Stimulated activated CD8-positive, alpha-beta memory T cell treated with anti-CD3 and anti-CD28 coated beads, Interleukin-4, amount 100 ng/mL, for 24 hours (primary cell): ENCODE measurements at places on chromosomes 4 and X.

DNA sequence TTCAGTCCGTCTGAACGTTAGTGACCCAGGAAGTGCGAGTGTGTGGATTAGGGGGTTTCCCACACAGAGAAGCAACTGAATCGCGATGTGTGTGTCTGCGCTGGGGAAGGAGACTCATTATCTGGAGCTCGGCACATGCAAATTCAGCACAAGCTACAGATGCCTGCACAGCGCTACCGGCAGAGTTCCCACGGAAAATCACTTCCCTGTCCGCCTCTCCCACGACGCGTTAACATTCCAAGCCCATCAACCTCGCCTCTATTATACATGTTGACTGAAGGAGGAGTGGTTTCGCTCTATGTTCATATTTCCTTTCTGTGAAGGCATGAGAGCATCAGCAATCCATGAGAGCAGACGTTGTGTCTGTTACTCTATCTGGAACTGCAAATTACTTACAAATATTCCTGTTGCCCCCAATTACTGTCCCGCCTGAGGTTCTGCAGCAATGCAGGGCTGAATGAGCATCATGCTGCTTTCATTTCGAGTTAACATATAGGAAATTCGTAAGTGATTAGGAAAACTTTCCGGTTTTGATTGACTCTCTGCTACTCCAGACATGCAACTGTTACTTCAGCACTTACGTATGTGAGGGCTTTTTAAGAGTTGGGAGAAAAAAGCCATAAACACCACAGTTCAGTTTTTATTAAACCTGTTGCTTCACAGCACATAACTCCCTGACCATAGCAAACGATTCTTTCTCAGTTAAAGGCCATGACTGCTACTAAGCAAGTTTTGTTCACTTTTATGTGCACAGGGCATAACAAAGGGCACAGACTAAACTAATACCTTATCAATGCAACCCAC, 15.0 kb upstream of the MTNR1A start:
- DNase-seq: no peak

GRCh38 chr4:41323706-41324105, 67.0 kb downstream of the UCHL1 start:
- no peak for DNase-seq

DNA sequence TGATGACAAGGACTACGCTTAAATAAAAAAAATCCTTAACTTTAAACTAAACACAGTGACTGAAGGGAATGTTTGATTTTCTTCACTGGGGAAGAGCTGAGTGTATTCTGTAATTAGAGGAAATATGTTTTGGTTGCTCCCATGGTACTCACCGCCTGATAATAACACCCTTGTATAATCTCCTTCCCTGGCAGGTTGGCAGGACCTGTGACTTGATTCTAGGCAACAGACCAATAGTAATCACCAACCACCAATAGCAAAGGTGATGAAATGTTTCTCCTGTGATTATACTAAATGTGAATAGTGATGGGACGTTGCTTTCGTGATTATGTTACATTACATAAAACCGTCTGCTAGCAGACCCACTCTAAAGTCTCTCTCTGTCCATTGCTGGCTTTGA, 536.8 kb upstream of the CPEB2 start:
- no peak for DNase-seq

DNA sequence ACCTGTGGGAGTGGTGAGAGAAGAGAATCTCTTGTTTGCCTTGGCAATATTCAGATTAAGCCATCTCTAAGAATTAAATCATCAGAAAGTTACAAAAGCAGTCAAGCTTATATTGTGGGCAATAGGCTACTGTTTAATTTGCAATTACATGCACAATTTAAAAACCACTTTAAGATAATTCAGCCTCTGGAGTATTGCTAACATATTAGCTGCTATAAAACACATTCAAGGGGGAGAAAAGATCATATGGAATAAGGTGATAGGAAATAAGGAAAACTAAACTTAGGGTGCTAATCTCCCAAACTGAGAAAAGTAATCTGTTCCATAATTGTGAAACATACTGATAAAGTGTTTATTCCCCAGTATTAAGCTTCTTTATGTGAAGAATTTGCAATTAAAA, 103.9 kb downstream of the ARAP2 start:
- DNase-seq: no peak

DNA sequence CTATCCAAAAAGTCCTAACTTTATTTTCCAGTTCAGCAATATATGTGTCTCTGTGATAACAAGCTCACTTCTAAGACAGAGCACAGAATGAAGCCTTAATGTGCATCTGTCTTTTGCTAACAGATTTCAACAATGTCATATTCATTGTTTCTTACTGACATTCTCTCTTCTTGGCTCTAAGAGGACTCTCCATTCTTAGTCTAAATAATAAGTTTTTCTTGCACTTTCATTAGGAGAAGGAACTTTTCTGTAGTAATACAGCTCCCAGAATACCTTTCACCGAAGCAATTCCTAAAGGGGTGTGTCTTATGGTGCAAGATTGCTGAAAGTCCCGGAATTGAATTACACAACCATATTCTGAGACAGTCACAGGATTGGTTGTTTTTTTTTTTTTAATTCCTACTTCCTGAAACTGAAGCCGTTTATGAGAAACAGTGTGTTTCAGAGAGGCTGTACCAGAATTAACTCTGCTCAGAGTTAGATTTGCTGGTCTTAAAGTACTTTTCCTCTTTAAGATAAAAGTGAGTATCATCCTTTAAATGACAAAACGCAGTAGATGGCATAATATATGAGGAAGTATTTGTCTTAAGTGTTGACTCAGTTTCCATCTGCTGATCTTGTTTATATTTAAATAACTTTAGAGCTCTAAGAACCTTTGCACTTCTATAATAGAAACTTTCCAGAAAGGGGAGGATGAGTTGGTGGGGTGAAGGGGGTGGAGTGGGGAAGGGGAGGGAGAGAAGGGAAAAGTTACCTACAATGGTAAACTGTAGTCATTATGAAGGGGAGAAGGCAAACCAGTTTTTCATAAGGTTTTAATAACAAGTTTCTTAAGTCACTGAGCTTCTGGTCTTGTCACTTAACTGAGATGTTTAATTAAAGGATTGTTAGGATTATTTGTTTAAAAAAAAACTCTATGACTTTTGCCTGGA, at the start of gene ALPK1:
TSS of gene ALPK1 (plus strand) at position 421 of the 932 bp plus-strand sequence.
- no peak for DNase-seq

DNA sequence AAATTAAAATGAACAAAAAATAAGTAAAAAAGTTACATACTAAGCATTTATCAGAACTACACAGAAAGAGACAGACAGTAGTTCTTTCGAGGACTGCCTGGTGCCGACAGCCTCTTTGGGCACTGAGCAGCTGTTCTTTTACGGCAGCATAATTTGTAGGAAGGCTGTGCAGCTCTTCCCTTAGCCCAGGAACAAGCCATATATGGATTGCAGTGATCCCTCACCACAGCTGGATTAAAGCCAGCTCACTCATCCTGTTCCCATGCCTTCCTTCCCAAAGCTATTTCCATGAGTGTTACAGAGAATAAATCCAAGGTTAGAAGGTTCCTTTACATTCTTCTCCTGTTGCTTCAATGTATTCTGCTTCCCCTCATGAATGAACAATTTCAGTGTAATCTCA, 71.7 kb downstream of the DDX60L start:
- DNase-seq: no peak

- no peak for DNase-seq
Observed at GRCh38 chrX:30253257-30253656, 6.3 kb downstream of the MAGEB1 start.

- no peak for DNase-seq
Observed at GRCh38 chrX:22315151-22315550, 42.4 kb downstream of the CBLL2 start.

- DNase-seq: no peak
Observed at GRCh38 chr4:128810331-128810870, 901 bp downstream of the JADE1 start.

DNA sequence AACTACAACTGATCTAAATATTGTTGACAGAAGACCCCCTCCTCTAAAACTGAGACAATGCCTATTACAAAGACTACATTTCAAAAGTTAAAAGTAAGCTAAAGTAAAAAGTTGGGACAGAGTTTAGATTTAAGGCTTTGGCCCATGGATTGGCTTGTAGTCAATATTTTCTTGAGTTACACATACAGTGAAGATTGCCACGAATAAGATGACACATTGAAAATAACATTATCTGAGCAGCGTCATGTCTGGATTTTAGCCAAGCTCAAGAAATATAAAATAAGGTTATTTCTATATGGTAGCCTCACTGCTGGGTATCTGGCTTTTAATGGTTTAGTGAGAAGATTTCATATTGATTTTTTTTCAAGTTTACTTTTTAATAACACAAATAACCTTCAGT, 266.2 kb upstream of the LDB2 start:
- no peak for DNase-seq

DNA sequence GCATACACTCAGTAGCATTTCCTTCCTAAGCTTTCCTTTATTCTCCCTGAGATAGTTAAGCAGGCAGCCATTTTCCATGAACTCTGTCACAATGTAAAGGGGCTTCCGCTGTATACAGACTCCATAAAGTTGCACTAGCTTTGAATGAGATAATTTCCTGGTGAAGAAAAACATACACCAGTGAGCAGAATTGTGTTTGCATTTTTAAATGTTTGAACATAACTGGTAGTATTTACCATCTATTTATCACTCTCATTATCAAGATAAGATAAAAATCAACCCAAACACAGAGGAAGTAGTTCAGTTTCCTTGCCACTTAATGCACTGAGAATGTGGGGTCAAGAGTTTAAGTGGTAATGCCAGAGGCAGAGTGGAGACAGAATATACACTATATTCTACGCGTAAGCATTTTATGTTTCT, 54.1 kb downstream of the TXK start:
- DNase-seq: no peak

- no peak for DNase-seq
Observed at GRCh38 chr4:42396361-42396751, 932 bp upstream of the SHISA3 start.

GRCh38 chr4:13905543-13905942, 278.0 kb upstream of the BOD1L1 start:
- DNase-seq: no peak

- no peak for DNase-seq
Observed at GRCh38 chr4:149690726-149691125, 124.9 kb downstream of the IQCM start.

DNA sequence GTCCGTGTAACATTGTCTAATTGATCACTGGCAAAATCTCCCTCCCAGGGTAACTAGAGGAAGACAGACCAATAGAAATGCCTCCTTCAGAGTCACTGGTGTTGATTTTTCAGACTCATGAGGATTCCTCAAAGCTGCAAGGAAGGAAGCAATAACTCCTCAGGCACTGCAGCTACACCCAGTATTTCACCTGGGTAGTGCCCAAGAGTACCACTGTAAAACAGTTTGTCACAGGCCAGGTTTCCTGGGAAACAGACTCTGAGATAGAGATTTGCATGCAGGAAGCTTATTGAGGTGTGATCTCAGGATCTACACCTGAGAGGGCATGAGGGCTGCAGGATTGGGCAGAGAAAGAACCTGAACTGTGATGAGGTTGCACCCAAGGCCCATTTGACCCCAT, 240.7 kb upstream of the ATP6AP2 start:
- no peak for DNase-seq

DNA sequence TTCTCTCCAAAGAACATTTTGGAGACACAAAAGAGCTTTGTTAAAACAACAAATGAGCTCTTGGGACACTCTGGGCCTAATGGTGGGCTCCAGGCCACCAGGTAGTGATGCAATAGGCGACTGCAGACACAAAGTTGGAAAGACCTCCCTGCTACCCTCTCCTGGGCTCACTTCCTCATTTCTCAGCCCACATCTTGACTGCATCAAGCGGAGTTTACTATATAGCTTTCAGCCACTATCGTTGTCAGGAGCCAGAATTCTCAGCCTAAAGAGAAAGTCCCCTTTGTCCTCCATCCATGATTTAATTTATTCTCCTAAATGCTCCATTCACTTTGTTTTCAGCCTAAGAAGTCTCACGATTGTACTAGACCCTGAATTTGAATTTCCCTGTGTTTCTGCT, 114.9 kb downstream of the EFHC2 start:
- no peak for DNase-seq

- DNase-seq: no peak
Observed at GRCh38 chr4:67204441-67204840, 340.9 kb downstream of the CENPC start.

DNA sequence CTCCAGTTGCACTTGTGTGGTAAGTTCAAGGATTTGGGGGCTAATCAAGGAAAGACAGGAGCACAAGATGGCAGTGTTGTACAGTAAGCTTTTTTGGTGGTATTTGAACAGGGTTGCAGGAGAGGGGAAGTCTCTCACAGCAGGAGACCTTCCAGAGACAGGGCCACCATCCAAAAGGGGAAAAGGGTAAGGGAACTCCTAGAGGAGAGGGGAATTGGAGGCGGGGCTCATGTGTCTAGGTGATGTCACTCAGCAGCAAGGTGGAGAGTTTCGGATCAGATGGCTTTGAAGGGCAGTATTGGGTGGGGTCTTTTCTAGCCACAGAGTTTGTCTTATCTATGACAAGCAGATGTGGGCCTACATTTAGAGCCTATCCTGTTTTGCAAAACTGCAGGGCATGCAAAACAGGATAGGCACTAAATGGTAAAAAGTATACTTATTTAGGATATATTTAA, 13.4 kb upstream of the RNF175 start:
- DNase-seq: no peak
